ENCODE measurements at places on chromosomes 2 and 18. TPM values are rescaled to one million over a fixed set of nuclear protein-coding genes. Genes with fewer than 3 reads are reported as not detected.

Gene UGT1A10
- not detected for total RNA-seq

Gene EDAR
- total RNA-seq, result 0.62 TPM

Gene GALNT14
- not detected for total RNA-seq

Gene LYPD6
- total RNA-seq, result 0.29 TPM

Gene CETN1
- not detected for total RNA-seq

Gene MAP3K19
- not detected for total RNA-seq

Gene MFSD6
- total RNA-seq, result 28.3 TPM

Gene CYP20A1
- total RNA-seq, result 39.4 TPM

Gene TUBB6
- 456 TPM for total RNA-seq

Gene IL36RN
- not detected for total RNA-seq

Gene CPO
- not detected for total RNA-seq

Gene ASAP2
- total RNA-seq, result 30.3 TPM

Gene LBX2
- total RNA-seq, result not detected

Gene MLPH
- total RNA-seq, result 14.6 TPM
